Esophagus squamous epithelium (tissue), 5 donors: ENCODE measurements at places on chromosomes 12 and 14. TPM values are rescaled to one million over a fixed set of nuclear protein-coding genes. Genes with fewer than 3 reads are reported as not detected.

Gene MARS1
- 56.7 TPM for total RNA-seq

Gene SERPINA9
- not detected for total RNA-seq

Gene HOXC12
- total RNA-seq: not detected

GRCh38 chr12:32107359-32108267 is 966 bp downstream of the BICD1 start:
- no peak for DNase-seq

DNA sequence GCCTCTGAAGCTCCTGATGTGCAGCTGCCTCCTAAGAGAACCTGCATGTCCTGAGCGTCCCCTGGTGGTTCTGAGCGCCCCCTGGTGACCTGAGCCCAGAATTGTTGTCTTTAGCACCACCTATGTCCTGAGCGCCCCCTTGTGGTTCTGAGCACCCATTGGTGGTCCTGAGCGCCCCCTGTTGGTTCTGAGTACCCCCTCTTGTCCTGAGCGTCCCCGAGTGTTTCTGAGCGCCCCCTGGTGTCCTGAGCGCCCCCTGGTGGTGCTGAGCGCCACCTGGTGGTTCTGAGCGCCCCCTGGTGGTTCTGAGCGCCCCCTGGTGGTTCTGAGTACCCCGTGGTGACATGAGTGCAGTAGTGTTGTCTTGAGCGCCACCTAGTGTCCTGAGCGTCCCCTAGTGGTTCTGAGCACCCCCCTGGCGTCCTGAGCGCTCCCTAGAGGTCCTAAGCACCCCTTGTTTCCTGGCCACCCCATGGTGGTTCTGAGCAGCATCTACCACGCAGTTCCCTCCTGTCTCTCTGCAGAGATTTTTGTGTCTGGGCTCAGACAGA is 782.5 kb downstream of the TMEM121 start:
- DNase-seq: no peak

GRCh38 chr14:34233619-34234018 is 228.4 kb downstream of the SPTSSA start:
- DNase-seq: no peak

DNA sequence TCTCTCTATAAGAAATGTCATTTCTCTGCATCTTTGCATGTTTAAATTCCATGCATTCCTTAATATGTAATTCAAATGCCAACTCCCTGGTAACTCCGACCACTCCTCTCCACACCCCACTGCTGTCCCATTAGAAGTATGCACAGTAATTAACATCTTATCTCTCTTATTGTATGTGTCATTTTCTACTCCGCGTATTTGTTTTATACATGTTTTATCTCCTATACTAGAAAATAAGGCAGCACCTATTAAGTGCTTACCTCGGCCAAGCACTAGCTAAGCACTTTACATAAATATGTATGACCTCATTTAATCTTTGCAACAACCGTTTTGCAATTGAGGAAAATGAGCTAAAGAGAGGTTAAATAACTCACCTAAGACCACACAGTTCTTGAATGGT is 469.8 kb downstream of the BCAT1 start:
- no peak for DNase-seq

- DNase-seq: no peak
Observed at GRCh38 chr12:49644620-49644994, 21.2 kb downstream of the PRPF40B start.

- DNase-seq: no peak
Observed at GRCh38 chr12:17992002-17992656, 97.9 kb downstream of the RERGL start.

DNA sequence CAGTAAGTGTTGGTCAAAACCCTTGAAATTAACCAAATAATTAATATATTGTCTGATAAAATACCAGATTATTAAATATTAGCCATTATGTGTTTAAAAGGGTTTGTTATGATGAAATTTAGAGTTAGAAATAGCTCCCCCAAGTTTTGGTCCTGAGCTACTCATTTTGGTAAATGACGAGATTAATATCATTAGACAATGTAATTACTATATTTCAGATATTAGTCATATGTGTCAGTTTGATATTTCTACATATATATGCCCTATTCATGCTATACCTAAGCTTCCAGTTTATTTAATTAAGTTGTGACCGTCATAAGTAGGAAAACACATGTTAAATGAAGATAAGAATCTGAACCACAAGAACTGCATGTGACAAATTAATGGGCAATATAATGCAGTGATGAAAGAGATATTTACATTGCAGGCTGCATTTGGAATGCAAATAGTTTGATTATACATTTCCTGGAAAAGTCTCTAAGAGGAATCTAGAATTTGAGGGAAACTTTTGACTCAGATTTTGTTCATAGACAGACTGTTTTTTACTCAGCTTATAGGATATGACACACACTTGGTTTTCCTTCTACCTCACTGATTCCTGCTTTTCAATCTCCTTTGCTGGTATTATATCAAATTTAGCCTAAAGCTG is 70.5 kb downstream of the TBC1D30 start:
- no peak for DNase-seq

- no peak for DNase-seq
Observed at GRCh38 chr12:120703311-120703942, 6.8 kb upstream of the UNC119B start.

GRCh38 chr12:3604748-3605586 is 114.0 kb downstream of the PRMT8 start:
- DNase-seq: no peak

- no peak for DNase-seq
Observed at GRCh38 chr12:25975682-25976081, 17.2 kb downstream of the RASSF8 start.

DNA sequence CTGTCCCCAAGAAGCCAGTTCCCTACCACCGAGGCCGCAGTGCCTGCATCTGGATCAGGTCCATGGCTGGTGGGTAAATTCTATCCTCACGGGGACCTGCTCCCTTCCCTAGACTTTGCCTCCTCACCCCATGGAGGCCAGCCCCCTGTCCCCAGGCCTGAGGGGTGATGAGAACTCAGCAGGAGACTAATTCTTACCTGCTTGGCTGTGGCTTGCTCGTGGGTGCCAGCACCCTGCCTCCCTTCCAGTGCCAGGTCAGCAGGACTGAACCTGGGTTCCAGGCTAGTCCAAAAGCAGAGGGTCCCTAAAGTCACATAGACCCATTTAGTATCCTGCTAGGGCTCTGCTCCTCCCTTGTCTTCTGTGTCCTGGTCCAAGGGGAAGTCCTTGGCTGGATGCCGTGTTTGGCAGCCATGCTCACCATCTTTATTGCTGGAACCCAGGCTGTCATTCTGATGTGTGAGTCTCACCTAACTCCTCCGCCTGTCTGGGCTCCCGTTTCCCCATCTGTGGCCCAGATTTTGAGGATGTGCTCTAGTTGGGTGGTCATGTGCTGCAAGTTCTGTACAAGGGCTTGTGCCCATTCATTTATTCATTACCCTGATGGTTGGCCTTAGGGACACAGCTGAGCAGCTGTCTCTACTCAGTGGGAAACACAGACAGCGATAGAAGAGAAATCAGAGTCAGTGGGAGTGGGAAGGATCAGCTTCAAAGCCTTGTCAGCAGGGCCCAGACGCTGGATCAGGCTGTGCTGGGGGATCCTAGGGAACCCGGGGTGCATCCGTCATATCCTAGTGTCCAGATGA is 949 bp downstream of the PLBD2 start:
- DNase-seq: no peak

- DNase-seq: no peak
Observed at GRCh38 chr12:78062786-78063185, 232.1 kb downstream of the NAV3 start.

GRCh38 chr14:67618617-67619063 is 1.1 kb upstream of the ARG2 start:
- DNase-seq: no peak

GRCh38 chr14:48973151-48973550 is 613.0 kb downstream of the RPS29 start:
- no peak for DNase-seq

- no peak for DNase-seq
Observed at GRCh38 chr12:56900583-56900982, 33.6 kb downstream of the SDR9C7 start.
